WERI-Rb-1 (cell line): ENCODE measurements at places on chromosomes 16 and 17.
A peak's percentile ranks its signal among the peaks of the same experiment; 100 is the strongest.

DNA sequence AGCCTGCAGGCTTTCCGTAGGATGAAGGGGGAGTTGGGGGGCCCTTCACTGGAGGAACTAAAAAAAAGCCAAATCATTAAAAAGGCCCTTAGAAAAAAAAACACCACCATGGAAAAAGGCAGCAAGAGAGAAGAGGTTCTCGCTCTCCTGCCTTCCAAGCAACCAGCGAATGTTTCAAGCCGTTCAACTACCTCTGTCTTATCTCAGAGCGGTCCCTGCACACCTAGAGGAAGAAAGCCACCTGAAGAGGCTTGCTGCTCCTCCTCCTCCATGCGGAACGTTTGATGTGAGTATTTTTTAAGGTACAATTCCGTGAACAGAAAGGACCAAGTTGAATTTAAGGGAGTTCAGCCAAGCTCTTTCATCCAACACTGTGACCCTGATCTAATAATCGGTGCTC is 9.2 kb downstream of the NXN start:
- no peak for DNase-seq

GRCh38 chr17:50169121-50169764 is 3.4 kb downstream of the SGCA start:
- DNase-seq = peak; percentile 83

DNA sequence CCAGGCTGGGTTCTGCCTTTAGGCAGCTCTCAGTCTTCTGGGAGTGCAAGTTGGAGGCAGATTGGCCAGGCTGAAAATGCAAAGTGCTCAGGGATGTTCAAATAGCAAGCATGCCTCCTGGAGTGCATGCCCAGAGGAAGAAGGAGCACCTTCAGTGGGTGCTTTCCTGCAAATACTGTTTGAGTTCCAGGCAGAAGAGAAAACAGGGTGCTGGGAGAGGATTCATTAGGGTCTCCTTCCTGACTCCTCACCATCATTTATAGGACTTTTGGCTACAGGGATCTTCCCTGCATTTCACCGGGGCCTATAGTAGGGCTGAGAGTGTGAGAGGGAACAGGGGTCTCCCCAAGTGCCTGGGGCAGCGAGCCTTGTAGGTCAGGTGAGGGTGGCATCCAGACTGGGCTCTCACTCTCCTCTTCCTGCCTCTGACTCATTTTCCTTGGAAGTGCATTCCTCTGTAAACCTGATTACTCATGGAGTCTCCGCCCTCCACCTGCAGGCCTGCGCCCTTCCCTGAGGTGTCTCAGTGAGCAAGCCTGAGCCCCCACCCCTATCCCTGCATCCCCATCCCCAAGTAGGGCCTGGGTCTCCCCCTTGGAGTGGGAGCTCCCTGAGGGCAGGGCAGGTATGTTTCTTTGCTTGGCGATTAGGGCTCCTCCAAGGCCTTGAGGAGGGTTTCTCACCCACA is 17.1 kb upstream of the TNS4 start:
- no peak for DNase-seq

DNA sequence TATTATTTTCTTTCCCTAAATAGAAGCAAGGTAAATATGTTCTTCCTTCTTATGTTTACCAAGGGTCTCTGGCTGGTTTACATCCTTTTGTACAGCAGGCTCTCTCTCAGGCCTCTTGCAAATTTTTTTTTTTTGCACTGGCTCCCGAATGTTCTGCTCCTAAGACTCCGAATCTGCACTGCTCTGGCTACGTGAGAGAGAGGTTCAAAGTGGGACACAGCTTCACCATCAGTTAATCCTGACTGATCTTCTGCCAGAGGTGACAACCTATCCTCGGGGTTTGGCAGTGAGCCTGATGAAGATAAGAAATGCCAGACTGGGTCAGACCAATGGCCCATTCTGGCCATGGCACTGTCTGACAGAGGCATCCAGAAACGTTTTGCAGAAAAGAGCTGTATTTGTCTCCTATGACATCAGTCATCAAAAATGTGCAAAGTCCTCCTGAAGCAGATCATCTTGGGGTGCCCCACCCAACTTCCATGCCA is 136.9 kb downstream of the GRIN2A start:
- DNase-seq = no peak

- DNase-seq = no peak
These were observed 37.2 kb upstream of the HOXB9 start for GRCh38 chr17:48663134-48663924.

DNA sequence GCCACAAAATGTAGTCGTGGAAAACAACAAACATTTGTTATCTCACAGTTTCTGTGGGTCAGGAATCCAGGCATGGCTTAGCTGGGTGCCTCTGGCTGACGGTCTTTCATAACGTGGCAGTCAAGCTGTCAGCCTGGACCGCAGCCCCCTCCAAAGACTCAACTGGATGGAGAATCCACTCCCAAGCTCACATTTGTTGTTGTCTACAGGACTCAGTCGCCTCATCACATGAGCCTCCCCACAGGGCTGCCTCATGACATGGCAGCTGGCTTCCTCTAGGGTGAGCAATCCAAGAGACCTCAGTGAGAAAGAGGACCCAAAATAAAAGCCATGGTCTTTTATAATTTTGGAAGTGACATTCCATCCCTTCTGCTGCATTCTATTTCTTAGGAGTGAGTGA is 34.7 kb upstream of the AKAP1 start:
- DNase-seq = no peak

GRCh38 chr16:79339863-79340262 is 260.7 kb downstream of the MAF start:
- no peak for DNase-seq

DNA sequence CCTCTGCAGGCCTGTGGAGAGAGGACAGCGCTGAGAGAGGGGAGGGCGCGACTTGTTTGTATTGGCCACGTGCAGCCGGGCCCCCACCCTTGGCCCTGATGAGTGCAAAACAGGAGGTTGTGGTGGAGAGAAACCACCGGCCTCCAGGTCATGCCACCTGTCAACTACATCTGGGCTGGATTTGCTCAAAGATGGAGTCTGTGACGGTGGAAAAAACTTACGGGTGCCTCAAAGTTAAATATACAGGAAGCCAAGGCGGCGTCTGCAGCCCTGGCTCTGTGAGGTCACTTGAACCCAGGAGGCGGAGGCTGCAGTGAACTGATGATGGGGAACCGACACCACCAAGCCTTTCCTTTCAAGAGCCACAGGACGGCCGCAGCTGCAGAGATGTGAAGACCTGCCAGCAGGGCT is 15.7 kb downstream of the C16orf74 start:
- DNase-seq = no peak

- DNase-seq = no peak
These were observed 538.9 kb downstream of the WWOX start for GRCh38 chr16:78638371-78638770.

DNA sequence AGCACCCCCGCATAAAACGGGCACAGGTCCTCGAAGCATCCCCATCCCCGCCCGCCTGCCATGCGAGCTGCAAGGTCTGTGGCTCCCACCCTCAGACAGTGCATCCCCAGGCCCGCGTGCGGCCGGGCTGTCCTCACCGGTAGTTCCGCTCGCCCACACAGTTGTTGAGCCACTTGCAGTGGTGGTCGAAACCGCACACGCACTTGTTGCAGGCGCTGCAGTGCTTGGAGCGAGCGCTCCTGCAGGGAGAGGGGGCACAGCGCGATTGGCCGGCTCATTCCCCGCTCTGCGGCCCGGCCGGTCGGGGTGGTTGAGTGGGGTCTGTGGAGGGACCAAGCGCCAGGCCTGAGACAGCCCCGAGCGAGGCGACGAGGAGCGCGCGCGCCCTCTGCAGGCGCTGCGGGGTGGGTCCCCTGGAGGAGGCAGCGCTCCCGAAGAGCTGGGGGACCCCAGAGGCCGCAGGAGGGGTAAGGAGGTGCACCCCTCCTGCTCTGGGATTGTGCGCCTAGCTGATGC is 6.0 kb upstream of the TPPP3 start:
- DNase-seq = peak; percentile 72
